Hematopoietic multipotent progenitor cell treated with erythropoietin and hydrocortisone succinate and interleukin-3 and kit ligand, for 15 days (in vitro differentiated cells): ENCODE measurements at places on chromosomes 5 and 9.

DNA sequence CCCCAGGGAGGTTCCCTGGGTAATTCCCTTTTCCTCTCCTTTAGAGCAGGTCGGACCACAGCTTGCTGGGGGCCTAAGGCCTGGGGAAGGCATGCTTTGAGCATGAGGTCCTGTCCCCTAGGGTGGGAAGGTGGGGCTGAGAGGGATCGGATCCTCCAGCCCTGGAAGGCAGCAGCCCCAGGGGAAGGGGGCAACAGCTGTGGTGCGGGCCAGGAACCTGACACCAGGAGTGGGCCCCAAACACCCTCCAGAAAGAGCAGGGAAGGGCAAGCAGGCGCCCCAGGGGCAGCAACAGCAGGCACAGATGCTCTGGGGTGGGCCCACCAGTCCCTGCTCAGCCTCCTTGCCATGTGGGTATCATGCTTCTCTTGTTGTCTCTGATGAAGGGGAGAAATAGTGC lies 3.2 kb upstream of the CORO2A start:
- no peak for DNase-seq

- peak; percentile 56 for DNase-seq
Measured at GRCh38 chr5:134555890-134556311, 30.4 kb downstream of the JADE2 start.

GRCh38 chr5:134124289-134125038 lies 10.0 kb downstream of the TCF7 start:
- no peak for DNase-seq

DNA sequence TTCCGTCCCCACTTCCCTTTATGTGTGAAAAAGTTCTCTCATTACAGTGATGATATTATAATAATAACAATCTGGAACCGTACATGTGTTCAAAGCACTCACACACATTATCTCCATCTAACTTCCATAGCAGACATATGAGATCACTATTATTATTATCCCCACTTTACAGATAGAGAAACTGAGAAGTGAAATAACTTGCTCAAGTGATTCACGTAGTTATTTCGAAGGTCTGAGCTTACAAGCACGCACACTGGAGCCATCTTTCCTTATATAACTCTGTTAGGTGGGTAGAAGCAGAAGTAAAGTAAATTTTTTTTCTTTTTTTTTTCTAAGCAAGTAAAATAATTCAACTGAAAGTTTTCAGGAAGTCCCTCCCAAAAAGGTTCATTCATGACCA lies 62.9 kb upstream of the PTGER4 start:
- no peak for DNase-seq

GRCh38 chr9:101158361-101158760 lies 129.8 kb downstream of the PLPPR1 start:
- DNase-seq, result no peak

DNA sequence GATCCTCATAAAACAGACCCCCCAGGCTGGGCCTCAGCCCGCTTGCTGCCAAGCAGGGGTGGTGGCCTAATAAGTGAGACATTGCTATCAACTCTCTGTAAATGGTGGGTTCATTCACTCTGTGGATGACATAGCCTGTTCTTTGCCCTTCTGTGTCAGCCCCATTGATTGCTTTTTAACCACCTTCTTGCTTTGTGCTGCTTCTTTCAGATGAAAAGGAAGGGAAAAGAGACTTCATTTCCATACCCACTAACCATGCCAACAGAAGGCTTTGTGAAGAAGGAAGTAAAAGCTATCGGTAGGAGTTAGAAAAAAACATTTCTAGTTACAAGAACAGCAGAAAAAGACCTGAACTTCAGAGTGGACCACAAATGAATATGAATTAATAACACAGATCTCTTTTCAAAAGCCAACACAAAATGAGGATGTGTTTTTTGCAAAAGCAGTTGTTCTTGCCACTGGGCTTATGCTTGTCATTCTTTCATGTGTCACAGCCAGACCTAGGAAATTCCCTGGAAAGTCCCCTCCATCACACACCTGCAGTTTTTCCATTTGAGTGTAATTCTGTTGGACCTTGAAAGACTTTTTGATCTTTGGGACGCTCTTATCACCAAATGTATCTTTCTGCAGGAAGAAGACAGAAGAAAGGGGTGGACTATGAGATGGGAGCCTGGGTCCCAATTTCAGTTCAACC lies 507.7 kb downstream of the CCDC171 start:
- no peak for DNase-seq

DNA sequence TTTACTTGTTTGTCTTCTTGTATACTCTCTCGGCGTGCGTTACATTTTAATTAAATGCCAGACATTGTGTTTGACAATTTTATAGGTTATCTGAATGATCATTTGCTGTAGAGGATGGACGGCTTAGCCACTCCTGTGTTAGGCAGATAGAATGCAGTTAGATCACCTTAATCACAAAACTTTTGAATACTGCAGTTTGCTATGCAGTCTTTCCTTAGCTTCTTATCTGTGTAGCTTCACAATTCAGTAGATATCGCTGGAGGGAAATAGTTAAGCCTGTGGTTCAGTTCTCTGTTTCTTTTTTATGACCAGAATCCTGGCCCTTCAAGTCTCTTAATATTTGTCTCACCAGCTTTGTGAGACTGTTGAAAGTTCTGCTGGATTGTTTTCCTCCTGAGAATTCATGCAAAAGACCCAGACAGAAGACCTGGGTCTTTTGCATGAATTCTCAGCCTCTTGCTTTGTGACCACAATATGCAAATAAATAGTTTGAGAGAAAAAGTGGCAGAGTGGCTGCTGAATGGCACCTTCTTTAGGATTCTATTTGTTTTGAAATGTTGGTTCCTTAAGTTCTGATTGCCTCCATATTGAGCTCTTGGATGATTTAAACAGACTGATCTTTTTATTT lies 40.2 kb downstream of the RASA1 start:
- DNase-seq, result no peak

- no peak for DNase-seq
Measured at GRCh38 chr5:161165998-161166660, 314.1 kb upstream of the ATP10B start.

DNA sequence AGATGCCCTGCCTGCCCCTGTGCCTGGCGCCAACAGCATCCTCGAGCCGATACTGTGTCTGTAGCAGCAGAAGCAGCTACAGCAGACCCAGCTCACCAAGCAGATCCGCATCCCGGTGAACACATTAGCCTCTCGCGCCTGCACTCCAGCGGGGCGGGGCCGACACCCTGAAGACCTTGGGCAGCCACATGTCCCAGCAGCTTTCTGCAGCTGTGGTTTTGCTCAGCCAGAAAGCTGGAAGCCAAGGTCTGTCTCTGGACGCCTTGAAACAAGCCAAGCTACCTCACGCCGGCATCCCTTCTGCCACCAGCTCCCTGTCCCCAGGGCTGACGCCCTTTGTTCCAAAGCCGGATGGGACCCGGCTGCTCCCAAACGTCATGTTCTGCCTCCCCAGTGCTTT lies 59.6 kb downstream of the ACTBL2 start:
- DNase-seq, result no peak

GRCh38 chr9:89427621-89428221 lies 70.2 kb downstream of the SEMA4D start:
- no peak for DNase-seq
